Effector memory CD8-positive, alpha-beta T cell (primary cell): ENCODE measurements at places on chromosomes 2 and 18.

- no peaks in the 10 kb centered on the region for H3K27me3 ChIP-seq
- peaks cover 1% of the 10 kb centered on the region for H3K4me1 ChIP-seq
- DNase-seq = no peak
- peaks cover 14% of the 10 kb centered on the region for H3K36me3 ChIP-seq
These were observed 107.0 kb downstream of the STRN start for GRCh38 chr2:36859366-36859792.

DNA sequence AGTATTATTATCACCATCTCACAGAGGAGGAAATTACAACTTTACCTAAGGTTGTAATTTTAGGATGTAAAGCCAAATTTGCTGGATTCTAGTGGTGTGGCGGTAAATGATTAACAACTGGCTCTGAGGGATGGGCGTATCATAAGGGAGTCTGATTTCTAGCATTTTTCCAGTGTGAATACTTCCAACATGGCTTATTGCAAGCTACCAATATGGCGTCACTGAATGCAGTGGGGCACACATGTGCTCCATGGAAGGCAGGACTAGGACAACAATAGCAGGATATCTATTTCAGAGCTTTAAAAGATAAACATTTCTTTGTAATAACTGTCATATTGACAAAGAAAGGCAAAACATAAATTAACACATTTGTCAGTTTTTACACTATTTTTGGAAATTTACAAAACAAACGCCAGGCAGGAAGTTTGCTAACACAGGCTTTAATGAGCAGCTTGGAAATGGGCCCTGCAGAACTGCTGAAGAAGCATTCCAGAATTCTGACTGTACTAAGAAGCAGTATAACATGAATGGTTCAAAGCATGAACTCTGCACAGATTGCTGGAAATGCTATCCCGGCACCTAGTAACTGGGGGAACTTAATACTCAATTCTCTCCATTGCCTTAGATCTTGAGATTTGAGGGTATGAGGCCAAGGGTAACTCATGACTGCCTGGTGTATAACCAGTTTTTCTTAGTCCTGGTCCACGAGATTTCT is 439.3 kb upstream of the MAP2 start:
- H3K4me1 ChIP-seq = no peaks in the 10 kb centered on the region
- H3K27ac ChIP-seq = no peak overlapping the region
- H3K4me3 ChIP-seq = no peak overlapping the region
- no peaks in the 10 kb centered on the region for H3K27me3 ChIP-seq
- H3K36me3 ChIP-seq = peaks cover 2% of the 10 kb centered on the region

GRCh38 chr18:25443776-25444175 is 91.8 kb upstream of the ZNF521 start:
- no peak overlapping the region for H3K4me3 ChIP-seq
- DNase-seq = no peak
- no peak overlapping the region for H3K27ac ChIP-seq

DNA sequence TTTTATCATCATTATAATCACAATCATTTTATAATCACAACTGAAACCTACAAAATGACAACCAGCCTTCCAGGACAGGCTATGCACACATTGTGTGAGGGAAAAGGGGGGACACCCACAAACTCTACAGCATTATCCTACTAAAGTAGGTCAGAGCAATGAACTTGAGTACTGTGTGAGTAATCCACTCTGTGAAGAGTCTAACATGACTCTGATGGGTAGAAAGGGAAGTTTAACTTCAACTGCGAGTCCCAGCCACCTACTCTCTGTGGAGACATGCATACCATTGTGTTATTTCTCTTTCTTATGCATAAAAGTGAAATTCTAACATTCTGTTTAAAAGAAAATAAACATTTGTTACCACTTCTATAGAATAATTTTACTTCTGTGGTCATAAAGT is 177.9 kb downstream of the ZNF516 start:
- H3K27ac ChIP-seq = no peak overlapping the region
- no peak overlapping the region for H3K4me3 ChIP-seq
- no peaks in the 10 kb centered on the region for H3K36me3 ChIP-seq

- H3K4me1 ChIP-seq = no peaks in the 10 kb centered on the region
- no peaks in the 10 kb centered on the region for H3K36me3 ChIP-seq
- H3K27me3 ChIP-seq = peaks cover 14% of the 10 kb centered on the region
- no peak for DNase-seq
- H3K27ac ChIP-seq = no peak overlapping the region
These were observed 6.3 kb upstream of the RAB31 start for GRCh38 chr18:9701609-9702349.

DNA sequence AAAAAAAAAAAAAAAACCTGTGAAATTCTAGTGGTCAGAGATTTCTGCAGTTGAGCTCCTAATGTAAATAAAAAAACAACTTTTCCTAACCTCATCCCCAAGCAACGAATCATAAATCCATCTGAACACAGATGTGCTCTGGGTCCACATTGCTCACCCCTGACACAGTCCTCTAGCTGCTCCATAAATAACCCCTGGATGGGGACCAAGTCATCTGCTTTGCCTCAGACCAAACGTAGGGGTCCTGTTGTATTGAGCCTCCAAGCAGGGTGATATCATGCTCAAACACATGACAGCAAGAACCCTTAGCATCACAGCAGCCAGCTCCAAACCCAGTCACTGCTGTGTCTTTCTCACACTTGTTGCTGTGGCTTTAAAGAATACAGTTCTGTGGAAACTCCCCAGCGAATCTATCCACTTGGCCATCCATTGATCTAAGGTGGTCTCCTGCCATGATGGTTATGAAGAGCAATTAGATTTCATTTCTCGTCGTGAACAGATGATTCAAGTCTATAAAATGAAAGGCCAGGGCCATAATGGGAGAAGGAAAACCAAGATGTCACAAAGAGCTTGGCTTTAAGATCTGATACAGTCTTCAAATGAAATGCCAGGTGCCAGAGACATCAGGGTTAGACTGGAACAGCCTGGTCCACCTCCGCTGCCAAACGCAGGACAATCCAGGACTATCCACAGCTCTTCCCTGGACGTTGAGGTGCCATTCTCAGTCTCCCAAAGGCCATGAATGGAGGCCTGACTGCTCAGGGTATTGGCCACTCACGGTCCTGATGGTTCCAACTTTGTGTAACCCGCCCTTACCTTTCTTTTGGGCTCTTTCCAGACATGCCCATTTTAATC is 39.0 kb downstream of the TBC1D8 start:
- no peaks in the 10 kb centered on the region for H3K36me3 ChIP-seq
- peaks cover 10% of the 10 kb centered on the region for H3K4me1 ChIP-seq
- no peak overlapping the region for H3K4me3 ChIP-seq
- H3K27me3 ChIP-seq = peaks cover 30% of the 10 kb centered on the region

DNA sequence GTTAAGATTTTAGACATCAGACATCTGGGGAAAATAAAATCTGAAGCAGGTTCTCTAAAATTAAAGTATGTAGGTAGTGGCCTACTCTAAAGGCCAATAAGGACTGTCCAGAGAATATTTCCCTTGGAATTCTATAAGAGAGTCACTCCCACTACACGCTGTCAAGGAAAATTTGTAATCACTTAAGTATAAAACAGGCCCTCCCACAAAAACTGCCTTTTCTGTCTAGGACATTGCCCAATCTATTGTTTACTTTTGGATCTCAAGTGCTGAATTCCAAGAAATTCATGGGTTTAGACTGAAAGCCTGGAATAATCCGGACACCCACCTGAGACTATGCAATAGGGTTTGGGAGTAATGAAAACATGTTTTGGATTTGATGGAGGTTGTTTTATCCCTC is 1.7 kb upstream of the SRBD1 start:
- no peak for DNase-seq
- H3K27me3 ChIP-seq = no peaks in the 10 kb centered on the region
- no peak overlapping the region for H3K27ac ChIP-seq
- peaks cover 9% of the 10 kb centered on the region for H3K36me3 ChIP-seq
- no peak overlapping the region for H3K4me3 ChIP-seq

DNA sequence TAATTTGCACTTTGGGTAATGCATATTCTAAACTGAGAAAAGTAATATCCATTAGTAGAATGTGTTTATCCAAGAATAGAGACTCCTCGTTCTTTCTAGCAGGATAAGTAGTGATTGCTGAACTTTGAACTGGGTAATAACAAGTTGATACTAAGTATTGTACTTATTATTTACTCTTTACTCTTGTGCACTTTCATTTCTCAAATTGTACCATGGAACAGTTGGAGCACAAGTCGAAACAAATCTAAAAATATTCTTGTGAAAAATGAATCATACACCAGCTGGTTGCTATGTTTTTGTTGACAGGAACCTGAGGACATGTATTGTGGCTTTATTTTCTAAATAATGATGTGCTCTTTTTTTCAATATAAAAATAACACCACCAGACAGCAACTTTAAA is 111.9 kb downstream of the RGPD3 start:
- H3K27ac ChIP-seq = no peak overlapping the region
- DNase-seq = no peak
- H3K27me3 ChIP-seq = peaks cover 25% of the 10 kb centered on the region

DNA sequence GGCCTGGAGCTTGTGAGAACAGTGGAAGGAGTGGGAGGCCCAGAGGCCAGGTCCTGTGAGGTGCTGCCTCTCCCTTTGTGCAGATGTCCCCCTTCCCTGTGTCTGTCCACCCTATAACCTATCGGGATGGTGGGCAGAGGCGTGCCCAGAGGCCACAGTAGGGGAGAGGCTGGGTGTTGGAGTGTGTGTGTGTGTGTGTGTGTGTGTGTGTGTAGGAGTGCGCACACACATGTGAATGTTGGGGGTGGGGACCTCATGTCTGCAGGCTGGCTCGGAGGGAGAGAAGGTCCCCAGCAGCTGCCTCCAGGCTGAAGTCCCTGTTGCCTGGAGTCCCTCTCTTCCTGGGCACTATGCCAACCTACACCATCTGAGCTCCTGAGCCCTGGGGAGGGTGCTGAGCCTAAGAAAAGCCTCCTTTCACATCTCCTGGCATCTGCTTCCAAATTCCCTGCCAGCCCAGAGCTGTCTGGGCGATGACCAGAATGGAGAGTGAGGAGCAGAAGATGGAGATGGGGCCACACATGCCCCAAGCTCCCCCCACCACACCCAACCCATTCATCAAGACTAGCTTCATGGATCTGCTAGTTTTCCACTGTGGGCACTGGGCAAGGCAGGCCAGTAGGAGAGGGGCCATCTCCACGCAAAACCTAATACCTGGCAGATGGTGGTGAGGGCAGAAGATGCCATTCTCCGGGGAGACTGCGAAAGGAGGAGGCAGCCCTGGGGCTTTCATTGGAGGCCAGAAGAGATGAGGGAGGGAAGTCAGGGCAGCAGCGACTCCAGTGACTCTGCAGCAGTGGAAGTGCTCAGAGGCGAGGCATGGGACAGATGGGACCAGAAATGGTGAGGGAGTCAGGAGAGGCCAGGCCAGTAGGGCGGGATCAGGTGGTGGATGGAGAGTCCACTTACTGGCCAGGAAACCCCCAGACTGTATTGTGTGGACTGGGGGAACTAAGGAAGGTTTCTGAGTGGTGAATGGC is 20.3 kb downstream of the KCNK3 start:
- no peak overlapping the region for H3K4me3 ChIP-seq
- H3K36me3 ChIP-seq = no peaks in the 10 kb centered on the region
- peaks cover 16% of the 10 kb centered on the region for H3K27me3 ChIP-seq
- H3K27ac ChIP-seq = no peak overlapping the region

DNA sequence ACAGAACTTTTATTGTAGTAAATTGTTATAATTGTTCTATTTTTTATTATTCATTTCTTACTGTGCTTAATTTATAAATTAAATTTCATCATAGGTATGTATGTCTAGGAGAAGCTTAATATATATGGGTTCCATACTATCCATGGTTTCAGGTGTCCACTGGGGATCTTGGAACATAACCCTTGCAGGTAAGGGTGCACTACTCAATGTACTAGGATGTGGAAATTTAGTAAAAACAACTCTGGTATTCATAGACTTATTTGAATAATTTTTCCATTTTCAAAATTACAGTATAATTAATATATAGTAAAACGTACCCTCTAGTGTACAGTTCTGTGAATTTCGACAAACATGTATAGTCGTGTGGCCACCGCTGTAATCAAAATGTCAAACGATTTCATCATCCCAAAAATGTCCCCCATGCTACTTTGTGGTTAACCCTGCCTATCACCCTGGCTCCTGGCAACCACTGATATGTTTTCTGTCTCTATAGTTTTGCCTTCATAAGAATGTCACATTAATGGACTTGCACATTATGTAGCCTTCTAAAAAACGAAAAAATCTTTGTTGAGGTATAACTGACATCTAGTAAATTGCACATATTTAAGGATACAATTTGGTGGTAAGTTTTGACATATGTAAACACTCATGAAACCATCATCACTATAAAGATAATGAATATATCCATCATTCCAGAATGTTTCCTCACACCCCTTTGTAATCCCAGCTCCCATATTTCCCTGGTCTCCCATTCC is 45.7 kb downstream of the ARL5A start:
- DNase-seq = no peak
- H3K27me3 ChIP-seq = no peaks in the 10 kb centered on the region
- H3K4me1 ChIP-seq = peaks cover 2% of the 10 kb centered on the region
- H3K27ac ChIP-seq = peak overlapping the region; percentile 67
- peaks cover 12% of the 10 kb centered on the region for H3K36me3 ChIP-seq

DNA sequence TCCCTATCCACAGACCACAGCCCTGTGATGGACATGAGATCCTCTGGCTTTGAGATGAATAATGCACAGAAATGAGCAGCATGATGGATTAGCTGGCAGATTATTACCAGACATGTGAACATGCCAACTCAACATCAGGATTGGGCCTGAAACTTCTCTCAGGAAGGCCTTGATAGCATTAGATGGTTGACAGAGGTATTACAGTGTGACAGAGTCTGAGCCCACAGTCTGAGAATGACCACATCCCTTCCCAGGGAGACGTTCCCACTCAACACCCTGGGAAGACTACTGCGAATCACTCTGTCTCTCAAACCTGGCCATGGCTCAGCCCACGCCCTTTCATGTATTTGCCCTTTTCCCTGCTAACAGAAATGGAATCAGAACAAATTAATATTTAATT is 66.9 kb downstream of the BCL11A start:
- H3K36me3 ChIP-seq = no peaks in the 10 kb centered on the region
- no peak overlapping the region for H3K27ac ChIP-seq
- no peak for DNase-seq
- H3K27me3 ChIP-seq = peaks cover 28% of the 10 kb centered on the region
- no peak overlapping the region for H3K4me3 ChIP-seq

GRCh38 chr2:234828382-234829073 is 123.3 kb upstream of the SH3BP4 start:
- peaks cover 19% of the 10 kb centered on the region for H3K27me3 ChIP-seq
- DNase-seq = no peak
- H3K27ac ChIP-seq = no peak overlapping the region
- H3K4me1 ChIP-seq = no peaks in the 10 kb centered on the region
- no peak overlapping the region for H3K4me3 ChIP-seq

- no peaks in the 10 kb centered on the region for H3K4me1 ChIP-seq
- H3K27ac ChIP-seq = no peak overlapping the region
- H3K4me3 ChIP-seq = no peak overlapping the region
- no peaks in the 10 kb centered on the region for H3K27me3 ChIP-seq
These were observed 14.0 kb upstream of the DCC start for GRCh38 chr18:52325997-52326396.

DNA sequence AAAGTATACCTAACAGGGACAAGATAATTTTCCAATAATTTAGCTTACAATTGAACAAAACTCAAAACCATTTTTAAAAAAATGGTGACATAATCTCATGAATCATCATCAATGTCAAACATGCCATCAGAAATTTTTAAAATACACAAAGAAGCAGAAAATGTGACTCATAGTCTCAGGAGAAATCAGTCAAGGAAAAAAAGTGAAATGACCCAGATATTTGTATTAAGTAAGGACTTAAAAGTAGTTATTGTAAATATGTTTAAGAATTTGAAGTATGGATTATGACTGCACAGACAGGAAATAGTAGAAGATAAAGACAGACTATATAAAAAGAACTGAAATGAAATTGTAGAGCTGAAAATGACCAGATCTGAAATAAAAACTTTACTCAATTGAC is 473.9 kb upstream of the SYT4 start:
- no peaks in the 10 kb centered on the region for H3K36me3 ChIP-seq
- no peak overlapping the region for H3K27ac ChIP-seq
- H3K4me3 ChIP-seq = no peak overlapping the region
- no peaks in the 10 kb centered on the region for H3K4me1 ChIP-seq
- H3K27me3 ChIP-seq = no peaks in the 10 kb centered on the region
- no peak for DNase-seq
